Stimulated activated CD4-positive, alpha-beta T cell treated with anti-CD3 and anti-CD28 coated beads, Interleukin-1b, Interleukin-23, amount 100 ng/mL, for 48 hours (primary cell): ENCODE measurements at places on chromosomes 2 and 18.

- no peak for DNase-seq
Measured at GRCh38 chr18:50494569-50494968, 65.3 kb upstream of the MAPK4 start.

GRCh38 chr2:76445880-76446279 lies 735.2 kb upstream of the GCFC2 start:
- DNase-seq, result no peak

GRCh38 chr2:217928324-217929181 lies 74.2 kb downstream of the TNS1 start:
- DNase-seq, result no peak

- no peak for DNase-seq
Measured at GRCh38 chr2:3872451-3872850, 169.1 kb downstream of the DCDC2C start.

- no peak for DNase-seq
Measured at GRCh38 chr2:203451011-203451410, 84.1 kb downstream of the RAPH1 start.
